ENCODE measurements at places on chromosomes 5 and 9. TPM values are rescaled to one million over a fixed set of nuclear protein-coding genes. Genes with fewer than 3 reads are reported as not detected.

The TRAF1 gene
- 56.1 TPM for total RNA-seq

The PCDHA1 gene
- total RNA-seq = under 0.01 TPM

The FAXDC2 gene
- total RNA-seq = 13.6 TPM

The FUT7 gene
- not detected for total RNA-seq

The CD14 gene
- total RNA-seq = 1.6 TPM

The TAL2 gene
- total RNA-seq = 0.26 TPM

The LCN12 gene
- 0.37 TPM for total RNA-seq

The GFI1B gene
- not detected for total RNA-seq

The BSPRY gene
- not detected for total RNA-seq

The RASGRF2 gene
- total RNA-seq = 2.0 TPM

The PDE6A gene
- total RNA-seq = not detected

The CARD9 gene
- total RNA-seq = 2.6 TPM

The PCDH12 gene
- total RNA-seq = 1.7 TPM

The TLR4 gene
- total RNA-seq = 89.8 TPM

The ACOT12 gene
- total RNA-seq = not detected

The CKMT2 gene
- total RNA-seq = 2.8 TPM
